ENCODE measurements at places on chromosomes 4 and X. TPM values are rescaled to one million over a fixed set of nuclear protein-coding genes. Genes with fewer than 3 reads are reported as not detected.
A peak's percentile ranks its signal among the peaks of the same experiment; 100 is the strongest.

KCTD8 gene
- total RNA-seq: 0.08 TPM

TMPRSS11B gene
- not detected for total RNA-seq

- no peak for DNase-seq
These were observed 245.4 kb downstream of the NAF1 start for GRCh38 chr4:162921178-162921785.

DNA sequence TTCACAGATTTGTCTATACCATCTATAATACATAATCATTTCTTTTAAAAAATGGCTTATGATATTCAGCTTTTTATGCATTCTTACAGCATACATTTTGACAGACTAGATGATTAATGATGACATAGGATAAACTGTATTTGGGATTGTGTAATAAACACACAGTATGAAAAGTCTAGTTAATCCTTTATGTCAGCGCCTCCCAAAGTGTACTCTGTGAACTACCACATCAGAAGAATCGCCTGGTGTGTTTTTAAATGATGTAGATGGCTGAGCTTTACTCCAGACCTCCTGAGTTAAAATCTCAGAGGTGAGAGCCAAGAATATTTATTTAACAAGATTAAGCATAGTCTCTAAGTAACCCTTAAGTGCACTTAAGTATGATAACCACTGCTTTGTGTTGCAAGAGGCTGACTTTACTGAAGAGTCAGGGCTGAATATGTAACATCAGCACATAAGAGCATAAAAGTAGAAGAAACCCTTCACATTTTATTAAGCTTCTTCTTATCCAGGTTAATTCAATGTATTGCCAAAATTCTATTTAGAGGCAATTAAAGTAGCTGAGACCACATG, 104.2 kb downstream of the ANK2 start:
- DNase-seq: no peak

GRCh38 chr4:64095398-64095797, 313.9 kb downstream of the TECRL start:
- DNase-seq: no peak

GRCh38 chr4:40940317-40940741, 190.6 kb downstream of the NSUN7 start:
- DNase-seq: peak; percentile 85

DNA sequence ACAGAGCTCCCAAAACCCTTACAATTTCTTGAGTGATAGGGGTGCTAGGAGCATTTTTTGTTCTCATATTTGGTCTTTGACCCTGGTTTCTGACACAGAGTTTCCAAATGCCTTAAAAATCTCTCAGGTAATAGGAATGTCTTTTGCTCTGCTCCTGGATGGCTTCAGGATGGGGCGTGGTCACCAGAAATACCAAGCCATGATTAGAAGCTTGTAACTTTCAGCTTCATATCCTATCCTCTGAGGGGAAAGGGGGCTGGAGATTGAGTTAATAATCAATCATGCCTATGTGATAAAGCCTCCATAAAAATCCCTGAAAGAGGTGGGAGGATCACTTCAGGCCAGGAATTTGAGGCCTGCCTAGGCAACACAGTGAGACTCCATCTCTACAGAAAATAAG, 34.6 kb upstream of the IL9R start:
- DNase-seq: no peak

- DNase-seq: no peak
These were observed 60.3 kb downstream of the DLG3 start for GRCh38 chrX:70504772-70505450.

DNA sequence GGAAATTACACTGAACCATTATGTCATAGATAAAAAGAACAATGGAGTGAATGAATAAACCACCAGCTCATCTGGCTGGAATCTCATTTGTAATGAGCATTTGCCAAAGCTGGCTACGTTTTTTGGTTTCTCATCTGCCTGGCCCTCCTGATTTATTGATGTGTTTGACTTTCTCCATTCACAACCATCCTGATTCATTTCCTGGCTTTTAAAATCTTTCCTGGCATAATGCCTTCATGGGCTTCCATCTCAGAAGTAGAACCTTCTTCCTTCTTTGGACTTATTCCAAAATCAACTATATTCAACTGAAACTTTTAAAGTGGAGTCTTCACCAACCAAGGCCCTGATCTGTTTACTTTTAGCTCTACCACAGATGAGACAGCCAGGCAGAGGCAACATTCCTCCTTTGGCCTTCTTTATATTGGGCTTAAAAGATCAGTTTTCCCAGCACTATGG, 36.0 kb upstream of the ARSJ start:
- DNase-seq: no peak

GRCh38 chrX:11193035-11193469, 81.9 kb downstream of the HCCS start:
- no peak for DNase-seq

DNA sequence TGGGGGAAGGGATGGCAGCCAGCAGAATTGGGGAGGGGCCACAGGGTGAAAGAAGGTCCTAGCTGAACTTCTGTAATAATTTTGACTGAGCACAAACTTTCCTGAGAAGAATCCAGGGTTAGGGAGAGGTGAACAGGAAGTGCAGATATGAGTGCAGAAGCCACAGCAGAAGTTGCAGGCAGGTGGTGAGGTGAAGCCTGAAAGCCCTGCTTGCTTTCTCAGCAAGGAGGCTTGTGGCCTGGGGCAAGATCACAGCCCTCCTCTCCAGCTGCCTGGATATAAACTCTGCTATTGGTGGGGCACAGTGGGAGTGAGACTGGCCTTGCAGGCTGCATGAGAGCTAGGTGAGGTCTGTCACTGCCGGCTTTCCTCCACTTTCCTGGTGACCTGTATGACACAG, 44.1 kb upstream of the UPRT start:
- no peak for DNase-seq

- no peak for DNase-seq
These were observed 14.5 kb downstream of the SLC2A9 start for GRCh38 chr4:10006601-10007435.

GRCh38 chr4:125986307-125986706, 671.6 kb downstream of the FAT4 start:
- no peak for DNase-seq

GRCh38 chrX:19761554-19762295, 125.7 kb downstream of the SH3KBP1 start:
- no peak for DNase-seq

- DNase-seq: no peak
These were observed 63.9 kb downstream of the TSC22D3 start for GRCh38 chrX:107711521-107712181.

- no peak for DNase-seq
These were observed 40.9 kb upstream of the IL13RA2 start for GRCh38 chrX:115058276-115058675.

GRCh38 chr4:6424425-6424824, 48.0 kb downstream of the PPP2R2C start:
- no peak for DNase-seq

- no peak for DNase-seq
These were observed 45.3 kb upstream of the PGRMC1 start for GRCh38 chrX:119190831-119191230.

DNA sequence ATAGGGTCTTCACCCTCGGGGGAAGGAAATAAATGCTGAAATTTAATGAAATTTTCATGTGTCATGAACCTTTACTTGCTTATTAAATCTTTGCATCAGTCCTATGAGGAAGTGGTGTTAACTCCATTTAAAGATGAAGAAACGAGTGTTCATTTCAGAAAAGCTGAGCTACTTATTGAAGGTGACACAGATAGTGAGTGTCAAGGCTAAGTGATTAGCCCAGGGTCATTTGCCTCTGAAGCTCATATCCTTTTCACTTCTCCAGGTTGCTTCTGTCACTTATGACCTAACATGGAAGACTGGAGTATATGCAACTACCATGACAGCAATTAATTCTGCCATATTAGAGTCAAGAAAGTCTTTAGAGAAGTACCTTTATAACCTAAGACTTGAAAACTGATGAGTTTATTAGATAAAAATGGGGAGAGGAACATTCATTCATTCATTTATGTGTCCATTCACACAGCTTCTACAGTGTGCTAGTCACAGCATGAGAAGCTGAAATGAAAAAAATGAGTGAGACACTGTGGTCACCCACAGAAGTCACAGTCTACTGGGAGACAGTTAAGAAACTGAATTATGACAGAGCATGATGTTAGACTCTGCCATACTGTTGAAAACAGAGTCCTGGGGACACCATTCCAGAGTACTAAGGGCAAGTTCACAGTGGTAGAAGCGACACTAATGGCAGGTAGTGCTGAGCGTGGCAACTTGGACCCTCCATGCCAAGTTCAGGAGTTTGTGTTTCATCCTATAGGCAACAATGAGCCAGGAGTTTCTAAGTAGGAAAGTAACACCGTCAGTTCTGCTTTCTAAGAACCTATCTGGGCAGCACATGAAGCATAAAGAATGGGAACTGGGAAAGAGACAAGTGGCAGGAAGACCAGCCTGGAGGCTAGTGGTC, 21.3 kb downstream of the ALPK1 start:
- DNase-seq: no peak
